Ureter (tissue), 1 donor: ENCODE measurements at places on chromosomes 3 and 15. TPM values are rescaled to one million over a fixed set of nuclear protein-coding genes. Genes with fewer than 3 reads are reported as not detected.

Gene VILL
- total RNA-seq = 46.4 TPM

Gene MAPKBP1
- 39.6 TPM for total RNA-seq

Gene LRRK1
- total RNA-seq = 29.5 TPM

Gene MYEF2
- total RNA-seq = 20.1 TPM

Gene FEZF2
- total RNA-seq = not detected

Gene ISLR
- total RNA-seq = 37.4 TPM

Gene PLA2G4F
- total RNA-seq = 47.8 TPM

Gene CHRFAM7A
- total RNA-seq = 2.7 TPM

Gene CILP
- 5.4 TPM for total RNA-seq

Gene POLQ
- 0.83 TPM for total RNA-seq

Gene IFT80
- 39.6 TPM for total RNA-seq

Gene GP5
- 0.21 TPM for total RNA-seq

Gene DPPA4
- total RNA-seq = 0.55 TPM

Gene FGF12
- total RNA-seq = 3.2 TPM

GRCh38 chr15:92797168-92798052 lies 102.7 kb upstream of the CHD2 start:
- no peak for DNase-seq

DNA sequence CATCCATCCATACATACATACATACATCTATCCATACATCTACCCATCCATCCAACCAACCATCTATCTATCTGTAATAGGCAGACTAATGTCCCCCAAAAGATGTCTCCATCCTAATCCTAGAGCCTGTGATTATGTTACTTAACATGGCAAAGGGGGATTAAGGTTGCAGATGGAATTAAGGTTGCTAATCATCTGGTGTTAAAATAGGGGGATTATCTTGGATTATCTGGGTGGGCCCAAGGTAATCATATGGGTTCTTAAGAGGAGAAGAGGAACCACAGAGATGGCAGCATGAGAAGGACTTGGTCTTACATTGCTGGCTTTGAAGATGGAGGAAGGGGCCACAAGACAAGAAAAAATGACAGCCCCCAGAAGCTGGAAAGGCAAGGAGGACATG lies 14.7 kb upstream of the RPL29 start:
- no peak for DNase-seq

GRCh38 chr3:182909318-182910040 lies 70.9 kb downstream of the DCUN1D1 start:
- no peak for DNase-seq

DNA sequence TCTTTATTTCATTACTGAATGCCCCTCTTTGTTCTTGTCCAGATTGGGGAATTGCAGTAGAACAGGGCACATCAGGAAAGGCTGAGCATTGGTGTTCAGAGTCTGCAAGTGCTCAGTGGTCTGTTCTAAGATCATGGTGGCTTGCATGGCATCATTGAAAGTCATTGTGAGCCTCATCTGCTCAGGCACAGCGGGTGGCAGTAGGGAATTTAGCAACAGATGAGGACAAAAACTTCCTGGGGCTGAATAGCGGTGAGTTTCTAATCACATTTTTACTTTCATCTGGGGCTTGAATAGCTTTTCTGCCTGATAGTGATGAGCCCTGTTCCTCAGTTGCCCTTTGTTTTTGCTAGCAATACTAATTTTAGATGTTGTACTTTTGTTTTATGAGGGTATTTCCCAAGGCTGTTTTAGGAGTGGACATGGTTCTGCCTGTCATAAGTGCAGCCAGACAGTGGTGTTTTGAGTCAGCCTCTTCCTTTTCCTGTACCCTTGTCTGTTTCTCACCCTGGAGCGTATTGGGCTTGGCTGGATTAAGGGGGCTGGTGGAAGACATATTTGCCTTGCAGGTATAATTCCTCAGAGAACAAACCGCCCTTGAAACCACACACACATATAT lies 127.2 kb upstream of the IL12A start:
- no peak for DNase-seq

- DNase-seq = no peak
Observed at GRCh38 chr3:186277268-186277909, 84.6 kb downstream of the DGKG start.

GRCh38 chr3:158352551-158352950 lies 218.4 kb upstream of the MLF1 start:
- DNase-seq = no peak

DNA sequence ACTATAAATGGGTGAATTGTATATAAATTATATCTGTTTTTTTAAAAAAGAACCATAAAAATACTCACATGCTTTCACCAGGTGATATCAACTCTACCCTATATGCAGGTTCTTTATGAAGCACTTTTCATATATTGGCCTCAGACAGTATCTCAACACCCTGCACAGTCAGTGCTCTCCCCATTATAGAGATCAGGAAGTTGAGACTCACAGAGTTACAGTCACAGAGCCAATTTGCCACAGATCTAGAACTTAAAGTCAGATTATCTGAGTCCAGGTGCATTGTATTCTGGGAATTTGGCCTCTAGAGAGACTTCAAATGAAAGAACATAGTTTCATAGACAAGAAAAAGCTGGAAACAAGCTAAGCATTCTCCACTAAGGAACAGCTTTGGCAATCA lies 38.1 kb downstream of the DAPK2 start:
- no peak for DNase-seq

DNA sequence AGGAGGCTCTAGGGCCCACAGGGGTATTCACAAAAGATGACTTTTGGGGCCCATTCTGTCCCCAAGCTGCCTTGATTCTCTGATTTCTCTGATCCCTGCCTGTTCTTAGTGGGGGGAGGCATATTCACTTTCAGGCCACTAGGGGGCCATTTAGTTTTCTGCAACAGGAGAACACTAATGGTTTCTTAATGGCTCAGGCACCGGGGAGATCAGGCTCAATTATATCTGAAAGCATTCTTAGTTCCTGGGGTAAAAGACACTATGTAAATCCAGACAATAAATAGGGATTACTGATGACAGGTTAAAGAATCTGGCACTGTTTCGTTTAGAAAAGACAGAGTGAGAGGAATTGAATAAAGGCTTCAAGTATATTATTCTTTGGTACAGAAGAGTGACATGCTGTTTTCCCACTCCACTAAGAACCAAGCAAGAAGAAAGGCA lies 2.5 kb upstream of the INAFM2 start:
- no peak for DNase-seq

GRCh38 chr3:55608301-55608937 lies 121.3 kb upstream of the WNT5A start:
- no peak for DNase-seq

DNA sequence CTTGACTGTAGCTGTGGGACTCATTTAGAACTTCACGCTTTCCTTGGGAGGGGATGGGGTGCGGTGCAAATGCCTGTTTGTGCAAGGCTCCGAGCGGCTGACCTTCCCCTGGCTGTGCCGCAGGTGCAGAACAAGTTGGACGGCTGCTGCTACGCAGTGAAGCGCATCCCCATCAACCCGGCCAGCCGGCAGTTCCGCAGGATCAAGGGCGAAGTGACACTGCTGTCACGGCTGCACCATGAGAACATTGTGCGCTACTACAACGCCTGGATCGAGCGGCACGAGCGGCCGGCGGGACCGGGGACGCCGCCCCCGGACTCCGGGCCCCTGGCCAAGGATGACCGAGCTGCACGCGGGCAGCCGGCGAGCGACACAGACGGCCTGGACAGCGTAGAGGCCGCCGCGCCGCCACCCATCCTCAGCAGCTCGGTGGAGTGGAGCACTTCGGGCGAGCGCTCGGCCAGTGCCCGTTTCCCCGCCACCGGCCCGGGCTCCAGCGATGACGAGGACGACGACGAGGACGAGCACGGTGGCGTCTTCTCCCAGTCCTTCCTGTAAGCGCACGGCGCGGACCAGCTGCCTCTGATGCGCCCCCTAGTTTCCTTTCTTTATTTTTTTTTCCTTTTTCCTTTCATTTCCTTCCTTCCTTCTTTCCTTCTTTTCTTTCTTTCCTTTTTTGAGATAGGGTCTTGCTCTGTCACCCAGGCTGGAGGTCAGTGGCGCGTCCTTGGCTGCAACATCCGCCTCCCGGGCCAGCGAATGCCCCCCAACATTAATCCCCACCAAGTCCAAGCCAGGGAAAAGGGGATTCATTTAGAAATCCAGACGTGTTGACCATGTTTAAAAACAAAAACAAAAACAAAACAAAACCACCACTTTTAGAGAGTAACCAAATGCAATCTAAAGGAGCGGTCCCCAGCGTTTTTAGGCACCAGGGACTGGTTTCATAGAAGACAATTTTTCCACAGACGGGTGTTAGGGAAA lies 42.7 kb downstream of the EIF2AK4 start:
- DNase-seq = peak; percentile 47

GRCh38 chr3:184712248-184713039 lies 580 bp upstream of the MAGEF1 start:
- no peak for DNase-seq

GRCh38 chr3:4899710-4900109 lies 79.5 kb upstream of the BHLHE40 start:
- no peak for DNase-seq

DNA sequence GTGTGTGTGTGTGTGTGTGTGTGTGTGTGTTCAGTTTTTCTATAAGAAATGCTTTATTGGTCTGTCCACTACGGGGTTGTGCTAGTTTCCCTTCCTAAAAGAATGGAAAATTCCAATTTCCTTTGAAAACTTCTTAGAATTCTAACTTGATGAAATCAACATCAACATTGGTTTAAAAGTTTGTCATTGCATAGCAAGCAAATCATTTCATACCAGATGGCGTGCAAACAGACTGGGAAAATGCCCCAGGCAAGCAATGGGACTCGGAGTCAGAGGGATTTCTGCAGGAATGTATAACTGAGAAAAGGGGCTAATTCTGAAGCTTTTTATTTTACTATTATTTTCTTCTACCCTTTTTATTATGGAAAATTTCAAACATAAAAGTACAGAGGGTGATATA lies 13.1 kb upstream of the DYNC1LI1 start:
- DNase-seq = no peak

DNA sequence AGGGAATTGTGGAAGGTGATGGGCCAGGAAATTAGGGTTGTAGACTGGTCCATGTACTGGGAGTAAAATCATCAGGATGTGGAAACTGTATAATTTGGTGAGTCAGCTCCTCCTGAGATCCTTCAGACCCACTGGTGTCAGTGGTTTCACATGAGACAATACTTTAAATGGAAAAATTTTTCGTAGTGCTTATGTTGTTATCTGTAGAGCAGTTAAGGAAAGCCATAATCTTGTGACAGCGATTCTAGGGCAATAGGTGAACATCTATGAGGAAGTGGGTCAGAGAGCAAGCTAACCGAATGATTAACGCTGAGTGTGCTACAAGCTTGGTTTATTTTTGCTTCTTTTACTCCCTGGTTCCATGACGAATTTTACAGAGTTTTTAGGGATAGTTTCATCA lies 200.6 kb downstream of the CADM2 start:
- DNase-seq = no peak

- DNase-seq = no peak
Observed at GRCh38 chr15:69232144-69232543, 66.6 kb upstream of the PAQR5 start.

- DNase-seq = no peak
Observed at GRCh38 chr3:129598000-129598381, 8.5 kb downstream of the PLXND1 start.

GRCh38 chr3:172065967-172066762 lies 26.8 kb downstream of the FNDC3B start:
- no peak for DNase-seq

GRCh38 chr15:31082771-31083369 lies 18.7 kb downstream of the TRPM1 start:
- no peak for DNase-seq

DNA sequence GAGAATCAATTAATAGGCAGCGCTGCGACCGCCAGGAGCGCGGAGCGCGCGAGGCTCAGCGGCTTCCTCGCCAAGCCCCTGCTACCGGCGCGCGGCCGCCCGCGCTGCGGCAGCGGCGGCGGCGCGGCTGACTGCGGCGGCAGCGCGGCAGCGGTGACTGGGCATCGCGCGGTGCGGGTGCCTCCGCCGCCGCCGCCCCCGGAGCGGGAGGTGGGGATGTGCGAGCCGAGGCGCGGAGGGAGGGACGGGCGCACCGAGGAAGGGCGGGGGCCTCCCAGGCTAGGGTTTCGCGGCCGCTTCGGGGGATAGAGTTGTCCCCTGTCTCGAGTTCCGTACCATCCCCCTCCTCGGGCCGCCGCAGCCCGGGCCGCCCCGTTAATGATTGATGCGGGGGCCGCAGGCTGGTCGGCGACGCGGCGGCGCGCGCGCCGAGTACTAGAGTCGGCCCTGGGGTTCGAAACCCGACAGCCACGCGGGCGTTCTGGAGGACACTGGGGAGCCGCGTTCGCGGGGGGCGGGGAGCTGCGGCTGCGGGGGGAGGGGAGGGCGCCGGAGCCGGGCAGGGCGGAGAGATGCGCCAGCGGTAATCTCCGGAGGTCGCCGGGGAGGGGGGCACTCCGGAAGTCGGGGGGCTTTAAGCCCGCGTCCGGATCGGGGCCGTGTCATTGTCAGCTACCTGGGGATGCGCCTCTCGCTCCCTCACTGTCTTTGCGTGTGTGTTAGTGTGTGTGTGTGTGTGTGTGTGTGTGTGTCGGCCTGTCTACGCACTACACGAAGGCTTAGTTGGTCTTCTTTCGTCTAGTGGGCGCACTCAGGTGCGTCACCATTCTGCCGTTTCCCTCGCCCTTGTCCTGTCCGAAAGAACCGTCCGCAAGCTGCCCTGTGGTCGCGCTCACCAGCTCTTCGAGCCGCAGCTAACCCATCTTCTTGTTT lies at the start of gene PAQR9:
Gene PAQR9 (minus strand): TSS at position 159 of the 933 bp plus-strand sequence. CDS start 338 bp downstream, outside the sequence.
- DNase-seq = no peak

DNA sequence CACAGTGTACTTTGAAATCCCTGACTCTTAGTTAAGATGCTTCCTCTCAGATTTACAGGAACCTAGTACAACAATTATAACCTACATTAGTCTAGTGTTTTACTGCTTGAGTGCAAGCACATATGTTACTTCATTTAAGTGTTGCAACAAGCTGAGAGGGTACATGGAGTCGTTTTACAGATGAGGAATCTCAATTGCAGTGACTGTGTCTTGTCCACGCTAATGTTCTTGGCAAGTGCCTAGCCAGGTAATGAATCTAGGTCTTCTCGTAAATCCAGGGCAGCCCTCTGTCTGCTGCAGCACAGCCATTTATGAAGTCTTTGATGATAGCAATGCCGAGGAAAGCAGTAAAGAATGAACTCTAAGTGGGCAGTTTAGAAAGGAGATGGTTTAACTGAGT lies 384.4 kb upstream of the ARPP21 start:
- DNase-seq = no peak

- no peak for DNase-seq
Observed at GRCh38 chr3:66484106-66484844, 16.5 kb downstream of the LRIG1 start.

- DNase-seq = no peak
Observed at GRCh38 chr3:196981657-196982056, 13.0 kb upstream of the PIGZ start.

- DNase-seq = no peak
Observed at GRCh38 chr3:164465172-164465571, 613.1 kb downstream of the SI start.

- DNase-seq = no peak
Observed at GRCh38 chr15:89067751-89068150, 20.5 kb upstream of the ABHD2 start.

DNA sequence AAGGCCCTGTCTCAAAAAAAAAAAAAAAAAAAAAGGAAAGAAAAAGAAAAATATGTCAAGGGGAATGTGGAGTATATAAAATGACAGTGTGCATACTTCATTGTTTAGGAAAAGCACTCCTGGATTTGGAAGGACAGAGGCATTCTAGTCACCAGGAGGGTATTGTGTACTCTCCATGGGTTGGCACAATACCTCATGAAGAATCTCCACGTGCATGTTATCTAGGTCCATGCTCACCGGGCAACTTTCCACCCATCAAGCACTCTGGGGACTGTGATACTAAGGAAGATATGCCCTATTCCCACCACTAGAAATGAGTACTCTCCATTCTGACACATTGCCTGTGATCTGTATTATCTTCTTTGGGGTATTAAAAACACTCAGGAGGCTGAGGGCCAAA lies 15.4 kb upstream of the KPNA1 start:
- DNase-seq = no peak
